ENCODE measurements at places on chromosomes 12 and 14. TPM values are rescaled to one million over a fixed set of nuclear protein-coding genes. Genes with fewer than 3 reads are reported as not detected.

Gene UNC79
- not detected for total RNA-seq

Gene TSPAN19
- total RNA-seq, result not detected

Gene DBX2
- total RNA-seq, result not detected

Gene HHIPL1
- 0.17 TPM for total RNA-seq

Gene OLR1
- total RNA-seq, result not detected

Gene MYL2
- not detected for total RNA-seq

Gene SMCO3
- not detected for total RNA-seq

Gene LUM
- total RNA-seq, result not detected

Gene MORN3
- 6.2 TPM for total RNA-seq

Gene B3GNT4
- 1.1 TPM for total RNA-seq

Gene CIPC
- 14.0 TPM for total RNA-seq

Gene LMNTD1
- total RNA-seq, result not detected

Gene NDUFA12
- total RNA-seq, result 114 TPM

Gene RPL10L
- total RNA-seq, result not detected

Gene YY1
- 86.4 TPM for total RNA-seq

Gene PARP2
- 28.3 TPM for total RNA-seq

Gene FOXN4
- total RNA-seq, result not detected

Gene TPPP2
- not detected for total RNA-seq

Gene UTP20
- 11.9 TPM for total RNA-seq

Gene PPP4R4
- total RNA-seq, result 0.47 TPM

Gene AKAP3
- total RNA-seq, result 3.8 TPM

Gene LPAR5
- total RNA-seq, result 20.9 TPM

Gene PHLDA1
- 5.2 TPM for total RNA-seq

Gene GYS2
- 0.14 TPM for total RNA-seq

Gene SARNP
- 82.4 TPM for total RNA-seq
